Adrenal gland (tissue), 19 donors: ENCODE measurements at places on chromosomes 11 and 22. TPM values are rescaled to one million over a fixed set of nuclear protein-coding genes. Genes with fewer than 3 reads are reported as not detected.
A peak's percentile ranks its signal among the peaks of the same experiment; 100 is the strongest.

Gene EMID1
- 42.8 TPM for total RNA-seq

Gene OR8G5
- not detected for total RNA-seq

- no peaks in the 10 kb centered on the region for H3K27me3 ChIP-seq
- H3K36me3 ChIP-seq = no peaks in the 10 kb centered on the region
- DNase-seq = no peak
- no peak overlapping the region for H3K27ac ChIP-seq
- no peak overlapping the region for H3K4me3 ChIP-seq
Observed at GRCh38 chr11:79507706-79508105, 66.9 kb upstream of the TENM4 start.

DNA sequence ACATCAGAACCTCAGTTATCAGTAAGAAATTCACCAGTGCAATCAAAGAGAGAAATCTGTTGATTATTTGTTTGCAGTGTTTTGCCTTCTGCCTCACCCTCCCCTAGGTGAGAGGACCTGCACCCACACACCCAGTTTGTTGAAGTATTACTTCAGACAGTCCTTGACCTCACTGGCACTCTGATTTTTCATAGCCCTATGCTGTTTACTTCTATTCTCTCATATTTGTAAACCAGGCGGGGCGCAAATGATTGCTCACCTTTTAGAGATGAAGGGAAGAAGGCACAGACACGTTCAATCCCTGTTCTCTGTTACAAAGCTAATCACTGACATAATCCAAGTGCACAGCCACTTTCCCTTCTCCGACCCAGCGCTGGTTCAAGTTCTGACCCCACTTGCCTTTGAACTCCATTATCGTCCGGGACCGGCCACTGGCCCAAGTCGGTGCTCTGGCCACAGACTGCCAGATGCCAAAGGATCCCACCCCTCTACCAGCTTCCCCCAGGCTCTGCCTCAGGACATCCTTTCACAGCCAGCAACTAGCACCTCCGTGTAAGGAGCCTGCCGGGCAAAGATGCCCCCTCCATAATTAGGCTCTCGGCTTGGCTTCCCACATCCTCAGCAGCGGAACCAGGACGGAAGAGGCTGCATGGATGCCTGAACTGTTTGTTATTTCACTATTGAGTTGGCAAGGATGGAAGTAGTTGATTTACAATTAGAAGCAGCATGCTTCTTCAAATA, 1.7 kb downstream of the ETS1 start:
- no peaks in the 10 kb centered on the region for H3K27me3 ChIP-seq
- H3K4me3 ChIP-seq = no peak overlapping the region
- no peak for DNase-seq
- H3K36me3 ChIP-seq = no peaks in the 10 kb centered on the region
- H3K4me1 ChIP-seq = no peaks in the 10 kb centered on the region

Gene C11orf86
- 0.54 TPM for total RNA-seq

Gene IFITM10
- 21.2 TPM for total RNA-seq

DNA sequence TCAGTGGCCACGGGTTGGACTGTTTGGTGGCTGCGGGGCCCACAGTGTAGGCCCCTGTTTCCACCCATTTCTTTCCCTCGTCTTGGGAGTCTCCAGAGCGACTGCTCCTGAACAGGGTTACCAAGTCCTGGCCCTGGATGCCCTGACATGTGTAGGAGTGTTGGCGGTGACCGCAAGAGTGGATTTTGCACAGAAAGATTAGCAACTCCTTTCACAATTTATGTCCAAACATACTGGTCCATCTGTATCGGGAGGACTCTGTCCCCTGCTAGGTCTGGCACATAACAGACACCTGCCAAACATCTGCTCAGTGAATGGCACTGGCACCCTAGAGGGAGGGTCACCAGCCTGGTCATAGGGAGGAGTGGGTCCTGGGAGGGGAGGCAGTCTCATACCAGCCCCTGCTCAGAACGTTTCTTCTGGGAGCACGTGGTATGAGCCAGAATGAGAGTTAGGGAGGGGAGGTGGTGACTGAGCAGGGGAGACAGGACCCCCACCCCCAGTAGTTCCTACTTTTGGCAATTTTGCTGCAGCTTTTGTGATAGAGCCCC, 3.4 kb upstream of the APOA1 start:
- H3K36me3 ChIP-seq = peaks cover 18% of the 10 kb centered on the region
- H3K4me1 ChIP-seq = peaks cover under 1% of the 10 kb centered on the region
- H3K4me3 ChIP-seq = no peak overlapping the region
- no peak for DNase-seq

GRCh38 chr11:107844041-107844440, 14.5 kb downstream of the SLC35F2 start:
- H3K36me3 ChIP-seq = no peaks in the 10 kb centered on the region
- DNase-seq = no peak
- no peaks in the 10 kb centered on the region for H3K27me3 ChIP-seq
- H3K4me3 ChIP-seq = no peak overlapping the region
- no peak overlapping the region for H3K27ac ChIP-seq
- H3K4me1 ChIP-seq = no peaks in the 10 kb centered on the region

- DNase-seq = no peak
- no peaks in the 10 kb centered on the region for H3K27me3 ChIP-seq
- no peaks in the 10 kb centered on the region for H3K36me3 ChIP-seq
- H3K4me3 ChIP-seq = no peak overlapping the region
- no peak overlapping the region for H3K27ac ChIP-seq
- no peaks in the 10 kb centered on the region for H3K4me1 ChIP-seq
Observed at GRCh38 chr11:27934830-27935145, 173.2 kb downstream of the KIF18A start.

Gene APOBEC3B
- total RNA-seq = 1.5 TPM

Gene KCNJ1
- not detected for total RNA-seq

DNA sequence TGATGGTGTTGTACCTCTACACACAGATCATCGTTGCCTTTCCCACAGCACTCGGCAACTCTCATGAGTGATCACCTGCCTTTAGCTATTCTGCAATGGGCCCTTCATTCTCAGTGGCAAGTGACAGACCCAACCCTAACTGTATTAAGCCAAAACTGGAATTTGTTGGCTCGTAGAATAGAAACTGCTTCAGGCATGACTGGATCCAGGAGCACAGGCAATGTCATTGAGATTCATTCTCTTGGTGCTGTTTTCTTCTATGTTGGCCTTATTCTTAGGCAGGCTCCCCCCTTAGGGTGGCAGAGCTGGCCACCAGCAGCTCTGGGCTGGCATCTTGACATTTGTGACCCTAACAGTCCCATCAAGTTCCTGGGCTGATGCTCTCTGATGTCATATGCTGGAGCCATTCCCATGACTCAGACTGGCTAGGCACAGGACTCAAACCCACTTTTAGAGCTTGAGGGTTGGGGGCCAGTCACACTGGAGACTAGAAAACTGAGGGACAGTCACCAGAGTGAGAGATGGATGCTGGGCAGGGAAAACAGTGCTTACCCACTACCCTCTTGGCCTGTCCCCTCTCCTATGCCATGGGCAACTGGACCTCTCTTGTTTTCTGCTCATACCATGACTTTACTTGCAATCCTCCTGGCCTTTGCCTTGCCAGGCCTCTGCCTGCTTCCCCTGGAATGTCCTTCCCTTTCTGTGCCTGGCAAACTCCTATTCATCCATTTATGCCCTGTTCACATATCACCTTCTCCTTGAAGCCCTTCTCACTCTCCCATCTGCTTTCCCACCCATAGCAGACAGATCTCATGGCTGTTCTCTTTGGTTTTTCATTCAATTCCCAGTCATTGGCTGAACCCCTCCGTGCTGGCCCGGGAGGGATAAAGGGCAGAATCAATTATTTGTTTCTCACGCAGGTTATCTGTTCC, 7.1 kb upstream of the CDC42EP2 start:
- H3K4me3 ChIP-seq = no peak overlapping the region
- H3K4me1 ChIP-seq = no peaks in the 10 kb centered on the region
- DNase-seq = no peak
- no peaks in the 10 kb centered on the region for H3K27me3 ChIP-seq
- no peak overlapping the region for H3K27ac ChIP-seq
- H3K36me3 ChIP-seq = no peaks in the 10 kb centered on the region

GRCh38 chr11:77236901-77237300, 64.6 kb downstream of the GDPD4 start:
- H3K27ac ChIP-seq = no peak overlapping the region
- DNase-seq = no peak
- no peaks in the 10 kb centered on the region for H3K36me3 ChIP-seq
- no peak overlapping the region for H3K4me3 ChIP-seq
- H3K4me1 ChIP-seq = no peaks in the 10 kb centered on the region
- no peaks in the 10 kb centered on the region for H3K27me3 ChIP-seq

Gene LDHAL6A
- not detected for total RNA-seq

DNA sequence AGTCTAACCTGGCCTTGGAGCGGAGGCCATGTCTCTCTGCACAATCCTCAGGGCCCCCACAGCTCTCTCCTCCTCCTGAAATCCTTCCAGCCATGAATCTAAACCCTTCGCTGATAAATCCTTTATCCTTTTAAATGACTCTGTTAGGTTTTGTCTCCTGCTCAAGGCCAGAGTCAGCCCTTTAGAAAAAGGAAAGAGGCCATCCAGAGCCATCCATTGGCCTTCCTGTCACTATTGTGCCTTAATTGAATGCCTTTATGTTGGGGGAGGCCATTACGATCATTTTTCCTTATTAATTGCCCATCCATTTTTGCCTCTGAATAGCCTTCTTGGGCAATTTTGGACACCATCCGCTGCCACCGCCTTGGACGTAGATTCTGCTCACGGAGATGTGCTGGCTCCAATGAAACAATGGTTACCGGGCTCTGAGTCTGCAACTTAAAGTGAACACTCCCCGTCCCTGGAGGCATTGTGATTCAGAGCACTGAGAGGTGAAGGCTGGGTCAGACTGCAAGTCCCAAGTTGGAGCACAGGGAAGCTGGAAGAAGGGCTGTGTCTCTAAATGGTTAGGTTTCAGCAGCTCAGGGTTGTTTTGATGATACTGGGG, 213.0 kb upstream of the E2F8 start:
- H3K4me1 ChIP-seq = no peaks in the 10 kb centered on the region
- H3K27me3 ChIP-seq = no peaks in the 10 kb centered on the region
- no peak overlapping the region for H3K27ac ChIP-seq

GRCh38 chr11:86954269-86955110, 705 bp downstream of the FZD4 start:
- H3K4me1 ChIP-seq = peaks cover 10% of the 10 kb centered on the region
- no peaks in the 10 kb centered on the region for H3K27me3 ChIP-seq
- peak; percentile 29 for DNase-seq
- H3K27ac ChIP-seq = peak overlapping the region; percentile 71
